Lower leg skin (tissue), 4 donors: ENCODE measurements at places on chromosomes 5 and 9. TPM values are rescaled to one million over a fixed set of nuclear protein-coding genes. Genes with fewer than 3 reads are reported as not detected.

The PCDHA7 gene
- total RNA-seq, result not detected

GRCh38 chr9:29798599-29798998 is 2225.3 kb upstream of the C9orf72 start:
- DNase-seq, result no peak

The PCDHGA3 gene
- total RNA-seq, result 3.5 TPM

The RAB24 gene
- 85.8 TPM for total RNA-seq

DNA sequence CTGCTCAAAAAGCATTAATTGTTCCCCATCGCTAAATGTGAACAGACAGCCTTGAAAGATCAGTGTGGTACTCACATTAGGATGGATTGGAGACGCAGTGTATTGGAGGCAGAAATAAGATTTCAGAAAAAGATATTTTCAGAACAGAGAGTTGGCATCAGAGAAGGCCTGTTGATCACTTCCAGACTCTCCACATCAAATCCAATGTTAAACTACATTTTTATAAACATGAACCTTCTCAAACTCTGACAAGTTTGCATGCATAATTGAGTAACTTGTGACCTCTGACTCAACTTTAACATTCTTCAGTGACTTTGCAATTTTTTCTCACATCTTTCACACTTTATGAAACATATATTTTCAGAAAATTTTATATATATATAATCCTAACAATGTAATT is 919.6 kb upstream of the SEMA6A start:
- no peak for DNase-seq
